Left ventricle myocardium superior (tissue), 1 donor: ENCODE measurements at places on chromosomes 4 and X.

DNA sequence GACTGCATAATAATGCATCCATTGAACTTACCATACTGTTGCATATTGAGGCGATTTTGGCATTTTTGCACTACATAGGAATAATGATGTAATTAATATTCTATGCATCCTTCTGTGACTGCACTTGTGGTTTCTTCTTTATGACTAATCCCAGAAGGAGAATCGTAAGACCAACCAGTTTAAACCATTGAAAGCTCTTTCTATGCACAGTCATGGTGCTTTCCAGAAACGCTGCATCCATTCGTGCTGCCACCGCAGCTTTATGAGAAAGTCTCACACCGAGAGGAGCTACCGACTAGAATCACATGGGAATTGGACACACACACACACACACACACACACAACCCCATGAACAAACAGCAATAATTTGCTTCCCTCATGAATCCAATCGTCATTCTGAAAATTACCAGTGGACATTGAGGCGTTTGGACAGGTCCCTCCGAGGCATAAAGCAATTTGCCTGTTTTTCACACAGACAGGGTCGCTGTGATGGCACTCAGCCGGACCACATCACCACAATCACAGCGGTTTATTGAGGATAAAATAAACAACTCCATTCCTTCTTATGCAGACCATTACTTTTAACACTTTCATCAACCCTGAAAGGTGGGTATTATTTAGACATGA is 64.2 kb downstream of the PACRGL start:
- DNase-seq = no peak

DNA sequence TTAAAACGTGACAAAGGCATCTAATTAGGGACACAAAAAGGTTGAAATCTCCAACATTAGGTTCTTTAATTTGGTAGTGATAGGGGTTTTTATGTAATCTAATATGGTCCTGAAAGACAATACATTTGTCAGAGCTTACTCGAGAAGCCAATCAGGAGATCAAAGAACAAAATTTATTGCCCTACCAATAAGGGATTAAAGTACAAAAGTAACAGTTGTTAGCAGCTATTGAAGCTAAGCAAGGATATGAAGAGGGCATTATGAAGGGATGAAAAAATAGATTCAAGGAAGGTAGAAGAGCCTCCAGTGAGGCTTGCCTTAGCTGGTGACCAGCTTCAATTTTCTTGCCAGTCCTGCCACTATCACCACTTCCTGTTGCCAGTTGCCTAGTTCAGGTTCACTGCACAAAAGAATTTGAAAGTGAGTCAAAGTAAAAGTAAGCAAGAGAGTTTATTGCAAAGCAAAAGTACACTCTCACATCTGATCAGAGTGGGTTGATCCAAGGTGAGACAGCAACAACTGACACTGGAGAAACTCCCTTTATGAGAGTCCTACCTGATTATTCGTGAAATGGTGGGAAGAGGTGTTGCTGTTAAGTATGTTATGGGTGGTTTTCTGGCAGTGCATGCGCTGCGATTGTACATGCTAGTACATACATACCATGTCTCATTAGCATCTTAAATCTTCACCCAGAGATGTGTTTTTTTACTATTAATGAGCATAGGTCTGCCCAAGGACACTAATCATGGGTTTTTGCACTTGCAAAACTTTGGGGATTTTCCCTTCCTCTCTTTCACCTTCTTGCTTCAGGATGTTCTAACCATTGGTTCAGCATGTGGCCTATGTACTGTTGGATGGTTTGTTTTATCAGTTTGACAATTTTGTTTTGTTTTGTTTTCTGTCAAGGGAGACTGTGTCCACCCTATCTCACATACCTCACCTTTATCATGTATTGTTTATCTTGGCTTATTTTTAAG is 263.2 kb upstream of the ITM2A start:
- no peak for DNase-seq

- no peak for DNase-seq
These were observed 51.2 kb downstream of the SMARCA1 start for GRCh38 chrX:129472116-129472515.

- DNase-seq = no peak
These were observed 18.2 kb downstream of the ANKRD50 start for GRCh38 chr4:124694306-124694705.

GRCh38 chr4:140557831-140558435 is 10.8 kb downstream of the UCP1 start:
- no peak for DNase-seq

DNA sequence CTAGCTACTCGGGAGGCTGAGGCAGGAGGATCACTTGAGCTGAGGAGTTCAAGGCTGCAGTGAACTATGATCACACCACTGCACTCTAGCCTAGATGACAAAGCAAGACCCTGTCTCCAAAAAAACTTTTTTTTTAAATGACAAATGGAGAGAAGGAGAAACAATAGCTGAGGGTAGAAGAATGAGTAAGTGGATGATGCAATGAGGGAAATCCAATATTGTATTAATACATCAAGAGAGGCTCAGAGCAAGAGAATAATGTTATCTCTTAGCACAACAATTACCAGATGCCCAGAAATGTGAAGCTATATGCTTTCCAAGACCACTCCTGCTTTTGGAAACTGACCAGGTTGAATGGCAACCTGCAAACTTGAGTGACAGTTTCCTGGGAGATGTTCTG is 19.9 kb upstream of the GPR173 start:
- no peak for DNase-seq

DNA sequence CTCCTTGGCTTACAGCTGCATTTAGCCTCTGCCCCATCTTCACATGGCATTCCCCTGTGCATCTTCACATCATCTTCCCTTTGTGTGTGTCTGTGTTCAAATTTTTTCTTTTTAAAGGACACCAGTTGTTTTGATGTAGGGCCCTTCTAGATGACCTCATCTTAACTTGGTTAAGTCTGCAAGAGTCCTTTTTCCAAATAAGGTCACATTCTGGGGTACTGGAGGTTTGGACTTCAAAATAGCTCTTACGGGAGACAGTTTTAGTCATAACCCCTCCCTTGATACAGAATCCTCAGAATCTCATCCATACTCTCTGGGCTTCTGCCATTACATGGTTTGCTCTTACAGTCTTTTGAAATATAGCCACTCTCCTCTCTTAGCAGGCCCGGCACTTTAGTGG is 231.5 kb upstream of the ATP6AP2 start:
- DNase-seq = no peak

GRCh38 chr4:153247116-153247490 is 42.9 kb downstream of the TRIM2 start:
- DNase-seq = no peak

DNA sequence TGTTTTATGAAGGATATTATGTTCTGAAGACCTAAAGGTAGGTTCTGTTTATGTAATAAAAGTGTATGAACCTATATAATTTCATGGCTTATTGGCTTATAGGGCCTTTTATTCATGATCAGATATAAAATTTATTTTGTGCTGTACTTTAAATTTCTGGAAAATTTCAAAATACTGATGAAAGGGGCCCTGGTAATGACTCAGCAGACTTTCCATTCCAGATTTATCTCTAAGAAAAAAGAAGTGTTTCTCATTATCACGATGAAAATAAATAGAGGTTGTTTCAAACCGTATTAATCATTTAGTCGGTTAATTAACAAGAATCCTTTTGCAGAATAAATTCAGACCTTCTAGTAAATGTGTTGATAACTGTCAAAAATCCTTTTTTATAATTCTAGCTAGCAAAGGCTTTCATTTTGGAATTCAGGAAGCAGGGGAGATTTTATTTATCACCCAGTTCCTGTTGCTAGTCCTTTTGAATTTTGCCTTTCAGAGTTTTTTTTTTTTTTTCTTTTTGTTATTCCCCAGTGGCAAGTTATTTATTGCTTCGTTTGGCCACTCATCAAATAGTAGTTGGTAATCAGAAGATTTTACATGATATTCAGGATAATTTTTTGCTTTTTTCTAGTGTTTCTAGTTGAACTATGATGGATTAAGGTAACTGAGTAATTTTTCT is 5.4 kb upstream of the TAPT1 start:
- no peak for DNase-seq

DNA sequence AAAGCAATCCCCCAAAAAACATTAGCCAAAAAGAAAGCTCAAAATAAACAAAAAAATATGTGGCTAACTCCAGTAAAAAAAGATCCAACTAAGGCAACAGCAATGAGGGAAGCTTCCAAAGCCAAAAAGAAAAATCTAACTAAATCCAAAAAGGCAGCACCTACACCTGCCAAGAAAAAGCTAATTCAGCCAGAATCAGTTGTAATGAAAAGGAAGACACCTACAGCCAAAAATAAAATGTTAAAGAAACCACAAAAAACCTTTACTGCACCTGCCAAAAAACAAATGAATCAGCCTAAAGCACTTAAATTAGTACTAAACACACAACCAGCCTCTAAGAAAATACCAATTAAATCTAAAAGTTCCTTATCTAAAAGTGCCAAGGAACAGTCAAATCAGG is 37.2 kb upstream of the CABS1 start:
- DNase-seq = no peak

GRCh38 chr4:14138106-14138505 is 510.6 kb upstream of the BOD1L1 start:
- DNase-seq = no peak

GRCh38 chrX:128622296-128622695 is 570.1 kb upstream of the ACTRT1 start:
- DNase-seq = no peak

- no peak for DNase-seq
These were observed 954.9 kb upstream of the FTHL17 start for GRCh38 chrX:32026772-32027171.

GRCh38 chr4:30839583-30840520 is 119.7 kb downstream of the PCDH7 start:
- no peak for DNase-seq

- DNase-seq = peak; percentile 19
These were observed 25.0 kb downstream of the NKX1-1 start for GRCh38 chr4:1381181-1381621.

DNA sequence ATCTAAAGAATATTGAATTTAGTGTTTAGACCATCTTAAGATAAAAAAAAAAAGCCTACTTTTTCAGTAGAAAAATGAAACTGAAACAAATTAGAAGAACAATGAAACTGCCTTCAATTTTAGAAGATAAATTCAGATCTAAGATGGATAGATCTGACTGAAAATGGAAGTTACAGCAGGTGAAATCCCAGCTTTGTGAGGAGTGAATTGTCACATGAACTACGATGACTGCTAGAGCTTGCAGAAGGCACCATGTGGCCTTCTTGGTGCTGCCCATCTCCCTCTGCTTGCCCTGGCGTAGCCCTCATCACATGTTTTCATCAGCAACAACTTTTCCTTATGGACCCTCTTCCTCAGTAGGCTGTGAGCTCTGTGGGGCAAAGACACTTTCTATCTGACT is 51.4 kb upstream of the EMCN start:
- no peak for DNase-seq
